ENCODE measurements at places on chromosomes 5 and 9.

DNA sequence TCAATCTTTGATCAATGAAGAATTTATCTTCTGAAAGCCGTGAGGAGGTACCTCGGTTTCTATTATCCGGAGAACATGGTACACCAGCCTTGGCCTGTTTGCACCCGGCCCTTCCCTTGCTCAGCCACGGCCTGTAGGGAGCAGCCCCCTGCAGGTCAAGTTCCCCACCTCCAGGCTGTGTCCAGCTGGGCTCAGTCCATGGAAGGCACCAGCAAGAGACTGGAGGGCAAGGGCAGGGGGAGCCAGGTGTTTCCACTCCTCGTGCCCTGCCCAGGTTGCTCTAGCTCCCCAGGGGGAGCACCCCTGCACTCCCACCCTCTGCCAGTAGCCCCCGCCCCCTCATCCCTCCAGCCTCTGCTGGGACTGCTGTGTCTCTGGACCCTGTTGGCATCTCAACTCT lies 87.3 kb upstream of the ADAMTS2 start:
- no peak for DNase-seq

- DNase-seq: no peak
These were observed 289.0 kb downstream of the CAAP1 start for GRCh38 chr9:26603617-26604016.

DNA sequence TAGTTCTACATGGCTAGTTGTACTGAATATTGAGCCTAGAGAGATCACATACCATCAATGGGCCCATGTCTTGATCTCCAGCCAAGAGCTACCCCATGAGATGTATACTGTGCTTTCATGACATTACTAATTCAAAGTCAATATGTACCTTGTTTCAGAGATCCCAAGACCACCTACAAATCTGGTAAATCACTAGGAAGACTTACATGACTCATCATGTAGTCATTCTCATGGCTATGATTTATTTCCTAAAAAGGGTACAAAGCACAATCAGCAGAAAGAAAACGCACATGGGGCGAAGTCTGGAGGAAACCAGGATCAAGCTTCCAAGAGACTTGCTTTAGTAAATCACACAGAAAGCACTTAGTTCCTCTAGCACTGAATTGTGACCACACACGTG lies 103.0 kb downstream of the PCSK5 start:
- peak; percentile 66 for DNase-seq

- DNase-seq: peak; percentile 54
These were observed 682 bp upstream of the SPTAN1 start for GRCh38 chr9:128551657-128552152.

DNA sequence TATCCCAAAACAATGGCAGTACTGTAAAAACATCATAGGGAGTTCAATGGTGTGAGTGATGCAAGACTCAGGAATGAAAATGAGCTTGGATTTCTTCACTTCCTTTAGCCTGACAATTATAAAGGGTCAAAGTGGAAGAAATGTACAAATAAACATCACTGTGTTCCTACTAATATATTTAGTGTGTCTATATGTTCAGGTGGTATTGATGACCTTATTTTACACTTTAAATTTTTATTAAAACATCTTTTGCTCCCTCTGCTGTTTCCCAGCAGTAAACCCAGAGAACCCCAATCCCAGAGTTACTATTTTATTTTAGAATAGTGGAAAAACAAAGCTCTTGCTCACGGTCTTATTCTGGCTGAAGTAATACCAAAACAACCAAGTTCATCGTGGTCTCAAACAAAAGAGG lies 2.0 kb downstream of the LOX start:
- DNase-seq: no peak

DNA sequence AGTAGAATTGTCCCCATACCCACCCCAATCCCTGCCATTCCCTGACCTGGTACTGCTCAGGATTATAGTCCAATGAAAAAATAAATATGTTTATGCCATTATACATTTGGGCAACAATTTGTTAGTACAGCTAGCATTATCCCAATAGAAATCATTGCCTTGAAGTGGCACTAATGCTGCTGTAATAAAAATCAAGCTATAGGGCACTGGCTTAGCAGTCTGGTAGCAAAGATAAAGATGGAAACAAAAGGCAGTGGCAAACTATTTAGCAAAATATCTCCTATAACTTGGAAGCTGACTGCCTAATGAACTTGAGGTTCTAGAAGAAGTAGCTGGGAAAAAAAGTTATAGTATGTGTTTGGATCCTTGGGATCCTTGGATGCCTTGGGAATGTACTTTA lies 2.2 kb upstream of the TOPORS start:
- DNase-seq: no peak

DNA sequence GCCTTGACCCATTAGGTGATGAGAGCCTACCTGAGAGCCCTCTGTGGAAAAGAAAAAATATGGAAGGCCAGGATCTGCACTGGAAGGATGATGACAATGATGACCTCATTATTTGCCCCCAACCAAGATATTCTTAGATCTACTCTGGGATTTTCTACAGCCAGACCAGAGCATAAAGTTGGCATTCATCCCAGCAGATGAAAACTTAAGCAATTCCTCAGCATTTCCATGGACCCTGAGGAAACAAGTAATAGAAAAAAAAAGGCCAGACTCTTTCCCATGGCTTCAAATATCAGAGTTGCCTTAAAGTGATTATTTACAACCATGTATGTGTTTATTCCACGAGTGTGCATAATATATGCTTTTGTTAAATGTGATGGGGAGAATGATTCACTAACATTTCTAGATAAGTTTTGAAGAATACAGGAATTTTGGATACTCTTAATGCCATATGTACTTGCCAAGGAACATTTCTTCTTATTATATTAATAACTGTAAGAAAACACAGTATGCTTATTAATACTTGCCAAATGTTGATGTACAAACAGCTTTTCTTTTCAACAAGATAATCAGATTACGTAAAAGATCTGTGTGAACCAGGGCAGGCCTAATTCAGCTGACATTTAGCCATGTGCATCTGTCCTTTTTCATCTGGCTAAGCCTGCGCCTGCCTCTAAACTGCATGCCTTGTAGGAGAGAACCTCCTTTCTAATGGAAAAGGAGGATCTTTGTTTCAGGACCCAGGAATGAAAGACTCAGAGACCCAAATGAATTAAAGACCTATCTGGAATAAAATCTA lies 94.8 kb downstream of the ARRDC3 start:
- DNase-seq: peak; percentile 68

DNA sequence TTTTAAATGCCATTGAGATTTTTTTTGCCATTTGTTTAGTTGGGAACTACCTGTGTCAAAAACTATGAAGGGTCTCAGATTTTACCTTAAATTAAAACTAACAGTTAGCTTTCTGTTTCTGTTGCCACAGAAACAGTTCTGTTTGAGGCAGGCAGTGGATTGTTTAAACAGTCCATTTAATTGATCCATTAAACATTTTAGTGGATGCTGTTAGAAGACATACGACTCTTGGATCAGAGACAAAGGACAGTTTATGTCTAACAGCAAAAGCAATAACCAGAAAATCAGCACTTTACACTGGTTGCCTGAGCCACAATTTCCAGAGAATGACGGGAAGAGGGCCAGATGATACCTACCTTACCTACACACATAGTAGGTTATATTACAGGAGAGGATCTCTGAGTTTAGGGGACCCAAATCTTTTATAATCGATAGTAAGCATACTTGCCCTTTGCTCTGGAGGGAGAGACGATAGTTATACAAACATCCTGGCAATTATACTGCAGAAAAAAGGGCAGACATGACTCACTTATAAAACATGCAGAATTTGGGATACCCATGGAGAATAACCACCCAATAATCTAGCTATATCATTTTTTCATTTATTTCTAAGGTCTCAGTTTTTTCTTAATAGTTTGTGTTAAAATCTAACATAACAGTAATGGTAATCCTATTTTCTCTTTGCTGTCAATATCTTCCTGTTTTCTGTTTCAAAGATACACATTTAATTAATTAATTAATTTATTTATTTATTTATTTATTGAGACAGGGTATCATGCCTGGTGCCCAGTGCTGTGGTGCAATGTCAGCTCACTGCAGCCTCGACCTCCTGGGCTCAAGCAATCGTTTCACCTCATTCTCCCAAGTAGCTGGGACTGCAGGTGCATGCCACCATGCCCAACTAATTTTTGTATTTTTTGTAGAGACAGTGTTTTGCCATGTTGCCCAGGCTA lies 136.7 kb upstream of the TNFAIP8 start:
- DNase-seq: peak; percentile 2

GRCh38 chr9:121483049-121483448 lies 16.6 kb downstream of the GGTA1 start:
- no peak for DNase-seq

DNA sequence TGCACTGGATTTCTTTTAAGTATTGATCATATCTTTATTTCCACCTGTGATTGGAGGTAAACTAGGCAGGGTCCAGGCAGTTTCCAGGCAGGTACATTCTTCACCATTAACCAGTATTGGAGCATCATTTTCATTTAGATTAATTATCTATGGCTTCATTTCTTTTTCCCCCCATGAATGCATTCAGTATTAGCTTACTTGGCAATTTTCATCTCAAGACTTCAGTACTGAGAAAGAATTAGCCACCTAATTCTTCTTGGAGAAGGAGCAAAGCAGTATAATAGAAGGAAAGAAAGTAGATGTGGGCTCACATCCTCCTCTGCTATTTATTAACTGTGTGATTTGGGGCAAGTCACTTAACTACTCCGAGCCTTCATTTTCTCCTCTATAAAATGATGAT lies 208.8 kb downstream of the RFK start:
- DNase-seq: no peak

- no peak for DNase-seq
These were observed 11.4 kb downstream of the SHB start for GRCh38 chr9:38057416-38058195.

Data from astrocyte of the cerebellum (primary cell).